ENCODE measurements at places on chromosomes 5 and 9. TPM values are rescaled to one million over a fixed set of nuclear protein-coding genes. Genes with fewer than 3 reads are reported as not detected.
A peak's percentile ranks its signal among the peaks of the same experiment; 100 is the strongest.

The RNF180 gene
- total RNA-seq = 0.36 TPM

GRCh38 chr5:138523406-138523805, 19.6 kb downstream of the ETF1 start:
- no peaks in the 10 kb centered on the region for H3K27me3 ChIP-seq
- DNase-seq = no peak
- H3K27ac ChIP-seq = no peak overlapping the region
- peaks cover 6% of the 10 kb centered on the region for H3K4me1 ChIP-seq
- H3K36me3 ChIP-seq = peaks cover 4% of the 10 kb centered on the region

GRCh38 chr5:116573279-116573701, 1.3 kb downstream of the SEMA6A start:
- peak overlapping the region; percentile 69 for H3K4me3 ChIP-seq
- no peaks in the 10 kb centered on the region for H3K36me3 ChIP-seq
- no peak overlapping the region for H3K27ac ChIP-seq
- peaks cover 49% of the 10 kb centered on the region for H3K27me3 ChIP-seq

The SPATA9 gene
- total RNA-seq = 0.83 TPM
